NCI-H1436 (cell line): ENCODE measurements at places on chromosomes 1 and 21.

- no peak for DNase-seq
These were observed 42.3 kb downstream of the CD247 start for GRCh38 chr1:167476061-167476460.

GRCh38 chr1:200306944-200307754, 102.7 kb downstream of the ZNF281 start:
- DNase-seq: peak; percentile 44

DNA sequence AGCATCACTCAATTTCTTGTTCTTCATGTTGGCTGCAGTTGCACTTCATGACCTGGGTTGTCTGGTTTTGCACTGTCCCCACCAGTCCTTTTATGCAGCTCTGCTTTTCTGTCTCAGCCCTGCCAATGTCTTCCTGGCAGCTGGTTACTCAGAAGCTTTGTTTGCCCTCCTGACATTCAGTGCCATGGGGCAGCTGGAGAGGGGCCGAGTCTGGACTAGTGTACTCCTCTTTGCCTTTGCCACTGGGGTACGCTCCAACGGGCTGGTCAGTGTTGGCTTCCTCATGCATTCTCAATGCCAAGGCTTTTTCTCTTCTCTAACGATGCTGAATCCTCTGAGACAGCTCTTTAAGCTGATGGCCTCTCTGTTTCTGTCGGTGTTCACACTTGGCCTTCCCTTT, 6.6 kb downstream of the PIGV start:
- no peak for DNase-seq

DNA sequence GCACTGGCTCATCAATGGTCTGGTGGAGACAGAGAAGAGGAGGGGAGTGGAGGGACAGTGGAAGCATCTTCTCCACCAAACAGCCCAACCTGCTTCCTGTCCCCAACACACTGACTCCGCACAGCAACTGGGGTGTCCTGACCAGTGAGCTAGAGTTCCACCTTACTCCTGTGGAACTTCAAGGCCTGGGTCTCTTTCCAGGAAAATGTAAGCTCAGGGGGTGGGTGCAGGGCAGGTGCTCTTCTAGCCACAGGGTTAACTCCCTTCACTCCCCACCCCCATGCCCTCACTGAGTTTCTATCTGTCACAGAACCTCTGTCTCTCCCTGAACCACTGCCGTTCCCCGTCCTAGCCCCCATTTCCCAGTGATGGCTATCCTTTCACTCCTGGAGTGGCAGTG, 876 bp downstream of the MOB3C start:
- no peak for DNase-seq

GRCh38 chr1:18400347-18401102, 80.2 kb upstream of the KLHDC7A start:
- DNase-seq: no peak

- no peak for DNase-seq
These were observed 9.9 kb upstream of the COA7 start for GRCh38 chr1:52707927-52708655.

DNA sequence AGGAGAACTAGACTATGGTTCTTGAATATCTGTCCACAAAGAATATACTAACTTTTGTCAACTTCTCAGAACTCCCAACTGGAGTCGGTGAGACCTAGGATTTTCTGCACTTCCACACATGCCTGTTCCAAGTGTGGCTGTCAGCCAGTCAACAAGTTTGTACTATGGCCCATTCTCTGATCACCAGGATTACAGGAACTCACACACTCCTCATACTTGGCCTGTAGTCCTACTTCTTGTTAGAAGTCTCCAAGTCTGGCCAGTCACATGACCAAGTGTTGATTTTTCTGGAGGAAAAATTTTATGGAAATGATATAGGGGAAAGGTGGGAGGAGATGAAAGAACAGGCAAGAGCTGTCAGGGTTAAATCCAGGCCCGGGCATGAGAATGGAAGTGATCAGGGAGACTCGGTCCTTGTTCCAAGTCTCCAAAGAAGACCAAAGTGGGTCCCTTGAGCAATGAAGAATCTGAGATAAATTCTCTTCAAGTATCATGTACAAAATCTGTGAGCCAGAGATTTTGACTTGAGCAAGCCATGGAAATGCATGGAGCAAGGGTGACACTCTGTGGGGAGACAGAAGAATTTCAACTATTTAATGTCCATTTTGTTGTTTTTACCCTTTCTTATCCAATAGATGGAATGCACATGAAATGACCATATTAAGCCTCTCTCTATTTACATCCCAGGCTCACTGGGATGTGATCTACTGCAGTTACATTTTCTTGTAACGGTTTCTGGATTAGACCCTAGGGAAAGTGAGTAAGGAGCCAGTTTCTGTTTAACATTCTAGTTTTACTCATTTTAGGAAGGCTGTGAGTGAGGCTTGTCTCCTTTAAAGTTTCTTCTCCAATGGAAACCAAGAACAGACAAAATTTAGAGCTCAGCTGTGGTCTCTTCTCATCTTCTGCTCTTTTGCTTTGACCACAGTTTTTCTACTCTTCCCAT, 320.9 kb downstream of the ASTN1 start:
- no peak for DNase-seq

- no peak for DNase-seq
These were observed 830 bp downstream of the INPP5B start for GRCh38 chr1:37945743-37946702.

DNA sequence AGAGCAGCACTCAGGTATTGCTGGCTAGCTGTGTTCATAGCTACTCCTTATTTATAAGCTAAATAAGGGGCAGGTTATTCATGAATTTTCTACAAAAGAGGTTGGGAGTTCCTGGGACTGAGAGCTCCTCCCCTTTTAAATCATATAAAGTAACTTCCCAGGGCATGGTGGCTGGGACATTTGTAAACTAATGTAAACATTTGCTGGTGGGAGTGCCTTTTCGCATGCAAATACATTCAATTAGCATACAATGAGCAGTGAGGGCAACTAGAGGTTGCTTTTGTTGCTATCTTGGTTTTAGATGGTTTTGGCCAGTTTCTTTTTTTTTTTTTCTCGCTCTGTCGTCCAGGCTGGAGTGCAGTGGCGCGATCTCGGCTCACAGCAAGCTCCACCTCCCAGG, 43.4 kb downstream of the GNPAT start:
- DNase-seq: no peak

- no peak for DNase-seq
These were observed 419.9 kb downstream of the ZP4 start for GRCh38 chr1:237470712-237471338.

- DNase-seq: no peak
These were observed 95.4 kb downstream of the INTS7 start for GRCh38 chr1:211939876-211940468.

DNA sequence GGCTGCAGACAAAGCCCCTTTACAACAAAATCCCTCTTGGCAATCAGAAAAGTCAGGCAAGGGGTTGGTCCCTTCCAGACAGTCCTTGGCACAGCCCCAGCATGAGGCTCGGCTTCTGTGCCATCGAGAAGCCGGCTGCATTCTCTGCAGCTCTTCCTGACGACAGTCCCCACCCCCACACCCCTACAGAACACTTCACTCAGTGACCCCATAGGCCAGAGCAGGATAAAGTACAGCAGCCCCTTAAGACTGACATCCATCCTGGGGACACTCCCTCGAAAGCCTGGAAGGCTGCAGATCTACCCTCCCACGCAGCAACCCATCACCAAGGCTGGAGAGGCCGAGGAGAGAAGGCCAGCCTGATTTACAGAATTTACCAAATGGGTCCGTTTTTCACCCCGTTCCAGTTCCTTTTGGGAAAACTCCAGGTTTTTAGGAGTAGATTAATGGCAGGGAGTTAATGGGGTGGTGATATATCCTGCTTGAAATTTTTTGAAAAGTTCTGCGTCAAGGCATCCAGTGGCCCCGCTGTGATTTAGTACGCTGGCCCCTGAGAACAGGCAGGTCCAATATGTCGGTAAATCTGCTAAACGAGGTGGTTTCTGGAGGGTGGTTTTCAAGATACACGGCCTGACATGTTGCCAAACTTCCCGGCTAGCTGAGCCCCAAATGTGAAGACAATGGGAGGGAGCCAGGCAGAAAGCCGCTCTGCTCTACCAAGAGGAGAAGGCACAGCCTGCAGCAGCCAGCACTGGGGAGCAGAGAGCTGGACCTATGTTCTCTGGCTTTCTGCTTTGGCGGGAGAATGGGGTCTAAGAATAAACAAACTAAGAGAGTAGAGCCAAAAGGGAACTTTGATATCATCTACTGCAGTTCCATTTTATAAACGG, 81.7 kb downstream of the SSBP3 start:
- DNase-seq: no peak

GRCh38 chr21:32520875-32521735, 64.2 kb downstream of the TCP10L start:
- DNase-seq: no peak

DNA sequence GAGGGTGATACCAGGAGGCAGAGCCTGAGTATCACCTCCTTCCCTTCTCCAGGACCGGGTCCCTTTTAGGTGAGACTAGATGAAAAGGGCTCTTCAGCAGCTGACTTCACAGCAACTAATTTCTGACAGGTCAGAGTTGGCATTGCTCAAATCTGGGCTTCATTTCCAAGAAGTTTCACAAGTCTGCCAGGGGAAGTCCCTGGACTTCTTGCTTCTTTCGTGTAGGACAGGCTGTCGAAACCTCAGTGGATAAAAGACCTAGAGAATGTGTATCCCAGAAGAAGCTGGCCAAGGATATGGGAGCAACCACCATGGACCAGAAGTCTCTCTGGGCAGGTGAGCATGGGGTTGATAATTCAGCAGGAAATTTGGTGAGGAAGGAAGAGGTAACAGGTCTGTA, at the start of gene CHI3L2:
CHI3L2 (plus strand) TSS at position 280 of the 400 bp plus-strand sequence; CDS start at position 297, 17 bp downstream.
- DNase-seq: no peak

DNA sequence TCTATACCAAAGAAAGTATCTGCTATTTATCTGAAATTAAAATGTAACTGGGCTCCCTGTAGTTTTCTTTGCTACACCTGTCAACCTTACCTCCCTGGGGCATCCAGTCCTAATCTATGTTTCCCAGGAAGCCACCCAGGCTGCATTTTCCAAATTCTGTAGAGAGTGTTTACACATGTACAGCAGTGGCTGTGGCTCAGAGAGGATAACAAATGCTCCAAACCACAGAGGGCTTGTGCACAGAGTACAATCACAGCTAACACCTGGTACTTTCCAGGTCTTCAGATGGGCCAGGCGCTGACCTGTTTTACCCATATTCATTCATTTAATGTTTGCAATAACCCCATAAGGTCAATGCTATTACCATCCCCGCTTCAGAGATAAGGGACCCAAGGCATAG, 146.5 kb upstream of the TNR start:
- no peak for DNase-seq

DNA sequence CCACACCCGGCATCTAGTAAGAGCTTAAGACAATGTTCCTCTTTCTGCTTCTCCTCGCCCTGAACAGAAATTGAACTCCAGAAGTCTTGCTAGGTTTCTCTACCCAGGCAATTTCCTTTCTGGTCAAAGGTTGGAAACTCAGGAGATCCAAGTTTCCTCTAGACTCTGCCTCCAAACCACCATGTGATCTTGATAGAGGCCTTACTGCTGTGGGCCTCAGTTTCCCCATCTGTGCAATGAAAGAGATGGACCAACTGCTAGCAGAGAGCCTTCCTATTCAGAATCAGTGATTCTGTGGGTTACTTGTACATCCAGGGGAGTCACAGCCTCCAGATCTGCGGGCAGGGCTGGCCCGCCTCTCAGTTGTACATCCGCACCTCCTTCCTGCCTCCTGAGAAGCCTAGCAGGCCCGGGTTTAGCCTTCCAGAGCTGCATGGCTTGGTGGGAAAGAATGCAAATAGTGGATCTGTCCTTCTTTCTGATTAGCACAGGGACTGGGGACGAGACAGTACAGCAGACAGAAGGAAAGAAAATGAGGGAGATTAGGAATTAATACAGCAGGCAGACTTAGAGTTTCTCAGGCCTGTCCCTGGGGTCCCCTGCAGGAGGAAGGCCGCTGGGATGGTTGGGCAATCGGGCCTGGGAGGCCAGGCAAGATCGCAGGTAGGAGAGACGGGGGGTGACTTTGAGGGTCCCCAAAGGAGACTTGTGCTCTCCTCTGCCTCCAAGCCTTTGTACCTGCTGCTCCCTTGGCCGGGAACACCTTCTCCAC, 83.9 kb downstream of the PAX7 start:
- DNase-seq: no peak

GRCh38 chr1:17635276-17635675, 95.8 kb downstream of the ARHGEF10L start:
- DNase-seq: no peak

DNA sequence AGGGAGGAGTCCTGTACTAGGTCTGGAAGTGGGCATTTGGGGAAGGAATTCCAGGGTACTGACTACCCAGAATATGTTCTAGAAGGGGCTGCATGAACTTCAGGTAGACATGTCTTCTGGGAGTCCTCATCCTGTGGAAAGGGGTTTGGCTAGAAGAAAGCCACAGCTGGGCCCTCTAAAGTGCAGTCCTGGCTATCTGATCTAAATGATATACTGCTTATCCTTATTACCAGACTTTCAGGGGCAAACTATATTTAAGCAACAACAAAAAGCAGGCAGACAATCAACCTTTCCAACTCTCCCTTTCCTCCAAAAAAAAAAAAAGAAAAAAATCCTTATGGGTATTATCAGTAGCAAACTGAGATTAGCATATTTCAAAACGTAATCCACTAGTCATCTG, 29.8 kb upstream of the GFI1 start:
- DNase-seq: no peak

DNA sequence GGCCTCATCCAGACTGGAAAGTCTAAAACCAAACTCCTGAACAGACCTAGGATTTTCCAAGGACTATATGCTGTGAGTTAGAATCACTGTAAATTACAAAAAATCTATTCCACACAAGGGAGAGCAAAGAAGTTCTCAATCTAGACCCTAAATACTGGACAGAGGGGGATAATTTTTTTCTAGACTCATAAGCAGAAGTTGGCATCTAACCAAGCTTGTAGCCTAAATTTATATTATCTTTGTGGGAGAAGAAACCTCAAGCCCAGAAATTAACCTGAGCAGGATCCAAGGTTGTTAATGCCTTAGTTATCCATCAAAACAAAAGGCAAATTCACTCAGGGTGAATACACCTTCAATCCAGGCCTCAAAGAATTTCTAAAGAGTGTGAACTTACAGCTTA, 290.2 kb downstream of the SMYD3 start:
- no peak for DNase-seq

- DNase-seq: no peak
These were observed 125.9 kb downstream of the PTPRC start for GRCh38 chr1:198764748-198765147.

DNA sequence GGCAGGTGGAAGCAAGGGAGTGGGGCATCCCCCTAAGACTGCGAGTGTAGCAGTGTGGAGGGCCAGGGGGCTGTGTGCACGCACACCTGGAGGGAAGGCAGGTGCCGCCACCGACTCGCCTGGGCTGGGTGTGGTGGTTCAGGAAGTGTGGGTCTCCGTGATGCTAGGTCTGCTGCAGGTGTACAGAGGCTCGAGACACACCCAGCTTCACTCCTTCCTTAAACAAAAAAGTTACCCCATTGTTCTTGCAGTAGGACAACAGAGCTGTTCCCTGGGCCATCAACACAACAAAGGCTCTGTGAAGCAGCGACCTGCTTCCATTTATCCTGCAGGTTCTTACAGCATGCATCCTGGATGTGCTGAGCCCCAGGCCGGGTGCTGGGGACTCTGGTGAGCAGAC, 100.4 kb upstream of the TMEM51 start:
- no peak for DNase-seq

GRCh38 chr1:22625262-22625925, 11.0 kb upstream of the C1QA start:
- DNase-seq: no peak
